Spleen (tissue), 13 donors: ENCODE measurements at places on chromosomes 5 and 9. TPM values are rescaled to one million over a fixed set of nuclear protein-coding genes. Genes with fewer than 3 reads are reported as not detected.

Gene GABRA1
- not detected for total RNA-seq

Gene CDH9
- not detected for total RNA-seq

Gene PHF24
- 0.67 TPM for total RNA-seq

GRCh38 chr5:2983583-2984300, 232.3 kb upstream of the IRX2 start:
- no peak for DNase-seq

GRCh38 chr9:136508729-136509500, 26.1 kb upstream of the SEC16A start:
- DNase-seq, result no peak

- no peak for DNase-seq
Observed at GRCh38 chr9:125690679-125691078, 16.3 kb downstream of the MAPKAP1 start.

- no peak for DNase-seq
Observed at GRCh38 chr9:10274988-10275387, 337.8 kb downstream of the PTPRD start.

DNA sequence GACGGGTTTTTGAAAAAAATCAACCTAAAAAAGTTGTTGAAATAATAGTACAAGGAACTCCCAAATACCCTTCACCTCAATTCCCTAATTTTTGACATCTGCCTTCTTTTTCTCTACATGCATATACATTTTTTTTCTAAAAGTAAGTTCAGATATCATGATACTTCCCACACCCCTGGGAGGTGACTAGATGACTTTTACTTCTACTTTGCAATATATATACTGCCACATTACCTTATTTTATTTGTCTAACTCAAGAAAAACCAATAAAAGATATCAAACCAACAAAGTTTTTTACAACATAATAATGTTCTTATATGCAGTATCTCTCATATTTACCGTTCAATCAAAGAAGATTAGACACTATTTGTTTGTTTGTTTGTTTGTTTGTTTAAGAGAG, 31.1 kb downstream of the CCNJL start:
- no peak for DNase-seq

DNA sequence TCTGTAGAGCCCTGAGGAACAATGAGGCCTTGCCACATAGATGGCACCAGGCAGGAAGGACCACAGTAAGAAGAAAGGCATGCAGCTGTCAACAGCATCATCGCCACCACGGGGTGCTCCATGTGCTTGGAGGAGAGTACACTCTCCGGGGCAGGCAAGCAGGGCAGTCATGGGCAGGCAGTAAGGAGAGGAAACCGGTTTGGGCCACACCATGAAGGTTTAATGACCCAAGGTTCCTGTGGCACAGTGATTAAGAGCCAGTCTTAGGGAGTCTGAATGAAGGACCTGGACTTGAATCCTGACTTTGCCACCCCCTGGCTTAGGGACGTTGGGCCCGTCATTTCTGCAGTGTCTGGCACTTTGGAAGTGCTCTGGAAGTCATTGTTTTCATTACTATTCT, 80.6 kb upstream of the ZBTB43 start:
- DNase-seq, result no peak

DNA sequence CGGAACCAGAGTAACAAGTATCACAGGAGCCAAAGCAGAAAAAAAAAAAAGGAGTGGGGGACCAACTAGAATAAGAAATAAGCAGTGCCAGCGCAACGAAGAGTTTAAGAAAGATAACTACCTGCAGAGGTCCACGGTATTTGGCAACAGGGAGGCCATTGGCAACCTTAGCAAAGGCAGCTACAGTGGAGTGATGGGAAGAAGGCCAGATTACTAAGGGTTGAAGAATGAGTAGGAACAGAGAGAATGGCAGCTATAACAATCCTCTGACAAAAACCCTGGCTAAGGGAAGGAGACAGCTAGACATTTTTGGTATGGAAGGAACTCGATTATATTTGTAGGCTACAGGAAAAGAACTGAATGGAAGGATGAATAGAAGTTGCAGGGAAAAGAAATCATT, 93.4 kb upstream of the DMAC1 start:
- DNase-seq, result no peak
